ENCODE measurements at places on chromosomes 6 and 20.

DNA sequence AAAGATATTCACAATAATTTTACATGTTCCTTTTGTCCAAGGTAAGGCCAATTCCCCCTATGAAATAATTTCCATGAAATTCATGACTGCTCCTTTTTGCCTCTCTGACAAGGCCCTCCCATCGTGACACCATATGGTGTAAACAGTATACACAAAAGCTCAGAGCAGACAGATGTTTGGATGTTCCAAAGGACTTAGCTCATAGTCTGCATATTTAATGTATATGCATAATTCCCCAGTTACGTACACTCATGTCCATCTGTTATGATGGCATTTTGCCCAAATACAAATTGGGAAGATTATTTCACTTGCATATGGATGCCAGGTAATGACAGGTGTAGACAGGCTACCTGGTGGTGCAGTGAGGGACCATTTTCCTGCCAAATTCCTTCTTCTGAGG, 376.5 kb downstream of the KHDRBS2 start:
- no peak for DNase-seq

DNA sequence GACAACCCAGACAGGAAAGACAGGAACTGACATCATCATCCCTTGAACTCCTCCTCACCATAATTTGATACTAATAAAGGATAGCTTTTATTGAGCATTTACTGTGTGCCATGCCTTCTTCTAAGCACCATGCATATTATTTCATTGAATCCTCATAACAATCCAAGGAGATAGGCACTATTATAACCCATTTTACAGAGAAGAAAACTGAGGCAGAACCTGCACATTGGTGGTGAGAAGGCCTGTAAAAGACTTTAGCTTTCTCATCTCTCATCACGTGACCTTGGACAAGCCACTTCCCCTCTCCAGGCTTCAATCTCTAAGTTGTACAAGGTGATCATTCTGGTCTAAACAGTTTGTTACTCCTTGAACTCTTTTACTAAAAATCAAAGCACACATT, 34.5 kb upstream of the PREX1 start:
- DNase-seq, result no peak

DNA sequence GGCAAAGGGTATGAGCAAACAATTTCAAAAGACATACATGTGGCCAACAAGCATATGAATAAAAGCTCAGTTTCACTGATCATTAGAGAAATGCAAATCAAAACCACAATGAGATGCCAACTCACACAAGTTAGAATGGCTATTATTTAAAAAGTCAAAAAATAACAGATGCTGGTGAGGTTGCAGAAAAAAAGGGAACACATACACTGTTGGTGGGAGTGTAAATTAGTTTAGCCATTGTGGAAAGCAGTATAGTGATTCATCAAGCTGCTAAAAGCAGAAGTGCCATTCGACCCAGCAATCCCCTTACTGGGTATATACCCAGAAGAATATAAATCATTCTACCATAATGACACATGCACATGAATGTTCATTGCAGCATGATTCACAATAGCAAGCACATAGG, 6.7 kb upstream of the KHDC1L start:
- DNase-seq, result no peak

DNA sequence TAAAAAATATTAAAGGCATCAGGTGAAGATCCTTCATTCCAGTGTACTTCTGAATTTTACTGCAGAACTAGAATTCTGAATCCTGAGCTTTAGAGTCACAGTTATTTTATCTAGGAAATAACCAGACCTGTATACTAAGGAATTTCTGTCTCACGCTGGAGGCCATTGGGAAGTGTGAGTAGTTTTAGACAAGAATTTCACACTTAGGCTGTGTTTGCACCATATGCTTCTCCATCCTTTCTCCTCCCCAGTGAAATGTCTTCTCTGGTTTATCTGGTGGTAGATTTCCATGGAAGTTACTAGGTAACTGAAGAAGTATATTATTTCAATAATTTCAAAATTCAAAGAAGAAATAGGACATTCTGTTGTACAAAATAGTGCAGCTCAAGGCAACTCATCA, 83.1 kb downstream of the SLC35F1 start:
- no peak for DNase-seq

- DNase-seq, result no peak
These were observed 70.7 kb upstream of the SCP2D1 start for GRCh38 chr20:18742841-18743240.

GRCh38 chr6:139531148-139532115, 157.0 kb upstream of the CITED2 start:
- DNase-seq, result no peak

DNA sequence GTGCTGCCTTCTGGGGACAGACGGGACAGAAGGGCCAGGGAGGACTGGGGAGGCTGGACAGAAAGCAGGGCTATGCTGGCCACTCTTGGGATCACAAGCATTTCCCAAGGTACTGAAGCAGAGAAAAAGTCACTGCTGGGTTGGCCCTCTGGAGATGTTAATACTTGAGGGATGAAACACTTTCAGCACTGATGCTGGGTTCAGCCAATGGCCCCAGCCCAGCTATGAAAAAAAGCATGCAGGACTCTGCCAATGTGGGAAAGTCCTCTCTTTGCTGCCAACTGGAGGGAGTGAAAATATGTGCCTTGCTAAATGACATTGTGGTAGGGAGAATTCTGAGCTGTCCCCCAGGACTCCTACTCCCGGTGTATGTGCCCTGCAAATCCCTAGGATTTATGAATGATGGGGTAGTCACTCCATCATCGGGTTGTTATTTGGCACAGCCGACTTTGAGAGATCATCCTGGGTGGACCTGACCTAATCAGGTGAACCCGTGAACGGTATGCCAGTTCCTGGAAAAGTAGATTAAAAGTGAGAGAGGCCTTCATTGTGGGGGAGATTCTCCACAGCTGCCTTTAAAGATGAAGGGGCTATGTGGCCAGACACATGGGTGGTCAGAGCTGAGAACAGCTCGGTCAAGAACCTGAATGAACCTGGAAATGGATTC, 119.9 kb upstream of the TRAF3IP2 start:
- no peak for DNase-seq

DNA sequence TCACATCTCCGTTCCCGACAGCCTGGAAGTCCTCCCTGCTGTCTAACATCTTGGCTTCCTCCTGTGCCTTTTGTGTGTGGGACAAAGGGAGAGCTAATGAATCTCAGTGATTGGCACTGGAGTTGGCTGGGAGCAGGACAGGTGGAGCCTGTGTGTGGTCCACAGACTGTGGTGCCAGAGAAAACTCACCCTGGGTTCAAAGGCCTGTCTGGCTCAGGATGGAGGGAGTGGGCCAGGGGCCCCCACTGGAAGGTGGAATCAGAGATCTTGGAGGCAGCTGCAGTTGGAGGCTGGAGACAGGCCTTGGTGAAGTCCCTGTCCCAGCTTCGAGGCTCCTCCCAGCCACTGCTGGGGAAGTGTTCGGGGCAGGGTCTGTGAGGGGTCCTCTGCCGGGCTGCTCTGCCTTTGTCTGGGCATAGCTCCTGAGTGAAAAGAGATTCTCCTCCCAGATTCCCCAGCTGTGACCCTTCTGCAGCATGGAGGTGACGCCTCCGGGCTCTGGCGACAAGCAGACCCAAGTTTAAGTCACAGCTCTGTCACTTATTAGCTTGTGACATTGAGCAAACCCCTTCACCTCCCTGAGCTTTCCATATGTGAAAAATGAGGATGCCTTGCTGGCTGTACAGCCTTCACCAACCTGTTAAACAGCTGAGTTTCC, 13.9 kb upstream of the ITPR3 start:
- DNase-seq, result no peak

DNA sequence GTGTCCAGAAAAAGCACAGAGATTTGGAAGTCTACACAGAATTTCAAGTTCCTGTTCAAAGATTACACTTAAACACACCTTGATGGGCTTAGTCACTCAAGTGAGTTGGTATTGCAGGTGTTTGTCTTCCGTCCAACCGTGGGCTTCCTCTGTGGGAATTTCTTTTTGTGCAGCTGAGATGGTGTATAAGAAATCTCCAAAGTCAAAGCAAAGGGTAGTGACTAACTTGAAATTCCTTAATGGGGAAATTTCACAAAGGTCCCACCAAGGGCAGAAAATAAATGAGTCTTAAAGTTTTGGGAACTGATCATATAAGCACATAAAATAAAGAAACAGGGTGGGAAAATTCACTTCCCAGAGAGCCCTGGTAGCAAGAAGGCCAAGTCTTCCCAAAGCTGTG, 102.0 kb upstream of the TNFAIP3 start:
- DNase-seq, result no peak

DNA sequence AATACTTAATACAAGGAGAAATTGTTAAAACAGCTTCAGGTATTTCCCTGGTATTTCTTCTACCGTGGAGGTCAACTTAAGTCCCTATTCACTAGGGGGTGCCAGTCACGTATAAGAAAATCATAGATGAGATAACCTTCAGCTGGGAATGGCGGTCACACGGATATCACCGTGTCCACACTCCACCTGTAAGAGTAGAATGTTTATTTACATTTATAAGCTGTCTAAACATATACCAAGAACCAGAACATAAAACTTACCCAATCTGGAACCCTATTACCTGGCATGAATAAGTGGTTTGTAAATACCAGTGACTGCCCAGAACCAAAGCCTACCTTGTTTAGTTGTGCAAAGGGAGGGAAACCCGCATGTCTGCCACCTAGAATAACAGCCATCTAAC, 1.9 kb upstream of the ELOVL4 start:
- DNase-seq, result peak; percentile 72

- DNase-seq, result no peak
These were observed 210.4 kb downstream of the ALDH8A1 start for GRCh38 chr6:134739299-134740026.

- DNase-seq, result no peak
These were observed 201.2 kb upstream of the MYLIP start for GRCh38 chr6:15927531-15928225.

GRCh38 chr20:5913166-5913565, 37.2 kb downstream of the TRMT6 start:
- DNase-seq, result no peak

DNA sequence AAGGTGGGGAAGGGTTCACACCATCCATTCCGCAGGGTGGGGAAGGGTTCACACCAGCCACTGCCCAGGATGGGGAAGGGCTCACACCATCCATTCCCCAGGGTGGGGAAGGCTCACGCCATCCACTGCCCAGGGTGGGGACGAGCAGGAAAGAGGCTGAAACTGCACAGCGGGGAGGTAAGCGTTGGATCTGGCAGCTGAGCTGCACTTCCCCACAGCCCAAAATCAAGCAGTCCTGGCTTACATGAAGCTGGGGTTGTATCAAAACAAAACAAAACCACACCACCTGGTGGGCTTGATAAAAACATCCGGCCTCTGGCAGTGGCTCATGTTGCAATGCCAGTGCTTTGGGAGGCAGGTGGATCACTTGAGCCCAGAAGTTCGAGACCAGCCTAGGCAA, 268.5 kb downstream of the TAF4 start:
- DNase-seq, result peak; percentile 25

- no peak for DNase-seq
These were observed 437.4 kb upstream of the JAG1 start for GRCh38 chr20:11111191-11111590.

- DNase-seq, result no peak
These were observed 22.1 kb downstream of the DEK start for GRCh38 chr6:18242062-18242851.

DNA sequence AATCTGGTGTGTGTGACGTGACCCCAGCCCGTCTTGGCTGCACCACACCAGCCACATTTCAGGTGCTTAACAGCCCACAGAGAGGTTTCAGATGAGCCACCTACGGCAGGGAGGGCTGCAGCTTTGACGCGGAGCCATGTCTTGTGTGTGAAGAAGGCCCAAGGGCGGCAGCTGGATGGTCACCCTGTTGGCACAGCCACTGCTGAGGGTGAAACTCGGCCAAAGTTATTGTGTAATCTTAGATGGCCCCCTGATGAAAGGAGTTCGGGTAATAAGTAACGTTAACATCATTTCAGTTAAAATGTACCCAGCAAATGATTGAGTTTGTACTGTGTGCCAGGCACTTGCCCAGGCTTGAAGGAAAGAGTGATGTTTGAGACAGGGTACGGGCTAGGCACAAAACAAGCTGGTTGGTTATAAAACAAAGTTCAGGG, 97.2 kb downstream of the SSR1 start:
- no peak for DNase-seq

DNA sequence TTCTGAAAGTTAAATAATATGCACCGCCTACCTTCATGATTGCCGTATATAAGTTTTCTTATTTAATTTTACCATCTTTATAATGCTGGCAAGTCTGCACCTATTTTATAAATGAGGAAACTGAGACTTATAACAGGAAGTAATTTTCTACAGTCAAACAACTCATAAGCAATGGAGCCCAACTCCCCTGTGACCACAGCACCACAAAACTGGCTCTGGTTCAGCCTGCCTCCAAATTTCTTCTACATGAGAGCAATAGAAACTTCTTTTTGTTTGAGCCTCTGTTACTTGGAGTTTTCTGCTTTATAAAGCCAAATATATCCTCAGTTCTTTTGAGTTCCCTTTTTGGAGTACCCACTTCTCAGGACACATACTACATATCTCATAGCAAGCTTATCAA, 131.1 kb upstream of the HSF2 start:
- no peak for DNase-seq

GRCh38 chr20:43752561-43753301, 25.9 kb upstream of the GTSF1L start:
- DNase-seq, result no peak

- no peak for DNase-seq
These were observed 28.9 kb downstream of the STX11 start for GRCh38 chr6:144179237-144179636.

Data from WTC11 (cell line).